Stimulated activated CD4-positive, alpha-beta T cell treated with anti-CD3 and anti-CD28 coated beads, Interleukin-1b, Interleukin-23, amount 100 ng/mL, for 24 hours (primary cell): ENCODE measurements at places on chromosomes 11 and 22.

DNA sequence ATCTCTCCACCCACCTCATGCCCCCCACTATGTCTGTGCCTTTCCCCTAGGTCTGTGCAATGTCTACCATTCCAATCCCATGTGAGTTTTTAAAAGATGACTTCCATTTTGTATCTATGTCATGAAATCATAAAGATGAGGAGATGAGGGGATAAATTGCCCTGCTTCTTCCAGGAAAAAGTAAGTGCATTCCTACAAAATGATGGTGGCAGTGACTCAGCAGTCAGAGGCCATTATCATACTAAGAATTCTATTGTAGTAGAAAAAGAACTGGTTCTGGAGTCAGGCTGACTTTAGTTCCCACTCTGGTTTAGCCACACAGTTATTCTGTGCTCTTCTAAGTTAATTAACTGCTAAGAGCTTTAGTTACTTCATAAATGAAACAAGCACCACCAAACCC lies 89.6 kb upstream of the API5 start:
- DNase-seq: no peak

DNA sequence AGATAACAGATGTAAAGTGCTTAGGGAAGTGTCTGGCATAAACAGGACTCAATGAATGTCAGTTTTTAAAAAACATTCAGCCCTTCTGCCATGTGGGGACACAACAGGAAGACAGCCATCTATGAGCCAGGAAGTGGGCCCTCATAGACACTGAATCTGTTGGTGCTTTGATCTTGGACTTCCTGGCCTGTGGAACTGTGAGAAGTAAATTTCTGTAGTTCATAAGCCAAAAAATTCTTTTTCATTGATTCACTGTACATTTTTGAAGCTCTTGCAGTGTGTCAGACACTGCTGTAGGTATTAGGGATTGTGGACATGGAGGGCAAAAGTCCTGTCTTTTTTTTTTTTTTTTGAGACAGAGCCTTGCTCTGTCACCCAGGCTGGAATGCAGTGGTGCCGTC lies 188.6 kb downstream of the HIPK3 start:
- DNase-seq: no peak

DNA sequence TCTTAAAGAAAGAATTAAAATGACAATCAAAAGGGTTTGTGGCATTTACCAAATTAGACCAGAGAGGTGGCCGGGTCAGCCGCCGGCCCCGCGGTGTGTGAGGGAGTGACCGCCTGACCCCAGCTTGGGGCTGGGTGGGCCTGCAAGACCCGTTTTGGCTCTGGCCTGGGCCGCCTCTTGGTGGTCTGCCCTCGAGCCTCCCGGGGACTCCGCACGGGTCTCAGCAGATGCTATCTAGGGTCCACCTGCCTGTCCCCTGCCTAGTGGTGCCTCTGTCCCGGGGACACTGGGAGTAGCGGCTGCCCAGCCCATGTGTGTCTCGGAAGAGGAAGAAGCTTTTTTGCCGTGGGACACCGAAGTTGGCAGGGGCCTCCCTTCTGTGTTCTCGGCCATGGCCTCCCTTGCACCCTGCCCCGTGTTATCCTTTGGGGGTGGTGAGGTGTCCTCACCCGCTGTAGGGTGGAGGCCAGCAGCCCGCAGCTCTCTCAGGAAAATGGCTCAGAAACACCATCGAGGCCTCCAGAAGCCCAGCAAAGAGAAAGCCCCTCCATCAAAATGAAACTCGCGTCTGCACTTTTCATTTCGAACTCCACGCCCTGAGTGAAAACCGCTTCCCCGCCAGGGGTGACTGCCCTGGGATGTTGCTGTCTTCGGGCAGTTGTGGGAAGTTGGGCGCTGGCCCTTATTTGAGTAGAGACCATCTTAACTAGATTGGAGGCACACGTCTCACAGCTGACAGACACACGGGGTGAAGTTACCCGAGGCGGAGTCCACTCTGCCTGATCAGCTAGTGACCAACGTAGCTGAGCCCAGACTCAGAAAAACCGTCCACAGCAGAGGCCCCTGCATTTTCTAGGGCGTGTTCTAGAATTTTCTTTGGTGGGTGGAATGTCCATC lies 8.0 kb downstream of the CCND1 start:
- no peak for DNase-seq

DNA sequence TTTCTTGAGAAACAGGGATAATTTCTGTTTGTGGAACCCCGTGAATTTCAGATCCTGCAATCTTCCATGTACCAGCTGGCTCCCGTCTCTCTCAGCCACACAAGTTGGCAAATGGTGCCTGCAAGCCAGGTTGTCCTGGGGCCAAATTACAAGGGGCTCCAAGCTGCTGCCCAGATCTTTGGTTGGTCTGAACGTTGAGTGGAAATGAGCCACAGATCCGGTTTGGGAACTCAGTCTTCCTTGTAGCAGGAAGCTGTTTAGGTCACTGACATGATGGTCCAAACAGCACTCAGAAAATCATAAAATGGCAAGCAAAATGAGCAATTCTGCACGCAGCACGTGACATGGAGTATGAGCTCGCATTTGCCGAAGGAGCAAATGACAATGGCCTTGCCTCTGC lies 1496.4 kb downstream of the TBC1D22A start:
- no peak for DNase-seq

GRCh38 chr11:62842171-62842741 lies 2.9 kb upstream of the WDR74 start:
- no peak for DNase-seq
